ENCODE measurements at places on chromosomes 16 and 17.

- no peak for DNase-seq
Observed at GRCh38 chr16:80079072-80079471, 461.7 kb upstream of the DYNLRB2 start.

DNA sequence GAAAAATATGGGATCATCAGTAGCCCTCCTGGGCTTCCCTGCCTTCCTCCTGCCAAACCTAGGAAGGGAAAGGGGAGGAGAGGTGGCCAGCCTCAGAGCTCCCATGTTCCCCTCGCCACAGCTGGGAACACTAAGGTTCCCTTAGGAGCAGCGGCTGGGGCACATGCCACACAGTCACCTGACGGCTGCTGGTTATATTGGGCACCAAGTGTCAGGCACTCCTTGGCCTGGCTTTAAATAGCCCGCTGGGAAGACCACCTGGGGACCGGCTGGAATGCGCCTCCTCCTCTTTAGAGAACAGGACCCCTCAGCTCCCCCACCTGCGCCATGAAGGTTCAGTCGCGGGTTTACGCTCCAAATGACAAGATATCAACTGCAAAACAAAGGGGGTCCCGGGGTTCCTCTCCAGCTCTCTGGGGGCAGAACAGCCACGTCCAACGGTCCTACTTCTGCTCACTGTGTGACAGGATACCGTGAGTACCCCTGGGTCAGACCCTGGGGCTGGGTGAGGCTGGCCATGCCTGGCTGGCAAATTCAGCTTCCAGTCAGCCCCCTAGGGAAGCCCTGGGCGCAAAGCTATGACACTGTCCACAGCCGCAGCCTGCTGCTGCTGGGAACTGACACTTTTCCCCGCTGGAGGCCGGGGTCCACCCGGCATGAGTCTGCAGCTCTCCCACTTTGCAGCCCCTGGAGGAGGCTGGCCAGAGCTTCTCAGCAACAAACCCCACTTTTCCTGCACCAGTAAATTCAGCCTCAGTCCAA lies 3.3 kb downstream of the SMIM5 start:
- DNase-seq: no peak

GRCh38 chr16:1374418-1375297 lies 22.9 kb downstream of the GNPTG start:
- DNase-seq: no peak

DNA sequence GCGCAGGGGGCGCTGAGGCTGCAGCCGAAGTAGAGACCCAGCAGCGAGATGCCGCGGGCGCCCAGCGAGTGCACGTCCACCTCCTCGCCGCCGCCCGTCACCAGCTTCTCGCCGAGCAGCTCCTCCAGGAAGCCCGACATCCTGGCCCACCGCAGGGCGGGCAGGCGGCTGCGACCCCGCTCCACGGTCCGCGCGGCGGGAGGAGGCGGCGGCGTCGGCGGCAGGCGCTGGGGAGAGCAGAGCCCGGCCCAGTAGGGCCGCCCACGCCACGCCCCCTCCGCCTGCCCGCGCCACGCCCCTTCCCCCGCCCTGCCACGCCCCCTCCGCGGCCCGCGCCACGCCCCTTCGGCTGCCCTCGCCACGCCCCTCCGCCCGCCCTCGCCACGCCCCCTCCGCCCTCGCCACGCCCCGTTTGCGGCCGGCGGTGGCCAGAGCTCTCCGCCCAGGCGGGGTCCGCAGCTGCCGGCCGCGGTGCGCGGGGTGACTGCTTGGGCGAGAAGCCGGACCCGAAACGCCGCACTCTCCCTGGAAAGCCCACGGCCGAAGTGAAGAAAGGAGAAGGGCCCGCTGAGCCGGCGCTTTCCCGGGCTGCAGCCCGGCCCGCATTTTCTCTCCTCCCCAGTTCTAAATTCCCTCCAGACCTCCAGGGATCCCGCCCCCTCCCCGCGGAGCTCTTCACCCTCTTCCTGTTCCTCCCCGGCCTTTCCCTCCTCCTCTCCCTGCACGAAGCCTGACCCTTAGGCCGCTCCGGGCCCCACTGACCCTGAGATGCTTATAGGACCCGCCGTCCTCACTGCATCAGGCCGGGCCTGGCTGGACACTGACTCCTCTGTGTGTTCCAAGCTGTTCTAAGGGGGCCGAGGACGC lies at the start of gene NXN:
Gene NXN (minus strand): TSS at position 238 of the 867 bp plus-strand sequence.
- DNase-seq: no peak

DNA sequence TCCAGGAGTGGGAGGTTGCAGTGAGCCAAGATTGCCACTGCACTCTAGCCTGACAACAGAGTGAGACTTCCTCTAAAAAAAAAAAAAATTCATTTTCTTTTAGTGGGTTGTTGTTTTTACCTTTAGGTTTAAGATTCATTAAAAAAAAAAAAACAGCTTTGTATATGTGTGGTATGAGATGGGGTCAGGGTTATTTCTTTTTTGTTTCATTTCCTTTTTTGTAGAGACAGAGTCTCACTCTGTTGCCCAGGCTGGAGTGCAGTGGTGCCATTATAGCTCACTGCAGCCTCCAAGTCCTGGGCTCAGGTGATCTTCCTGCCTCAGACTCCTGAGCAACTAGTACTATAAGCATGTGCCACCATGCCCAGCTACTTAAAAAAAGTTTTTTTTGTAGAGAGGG lies 47.0 kb downstream of the BCAS3 start:
- DNase-seq: no peak

DNA sequence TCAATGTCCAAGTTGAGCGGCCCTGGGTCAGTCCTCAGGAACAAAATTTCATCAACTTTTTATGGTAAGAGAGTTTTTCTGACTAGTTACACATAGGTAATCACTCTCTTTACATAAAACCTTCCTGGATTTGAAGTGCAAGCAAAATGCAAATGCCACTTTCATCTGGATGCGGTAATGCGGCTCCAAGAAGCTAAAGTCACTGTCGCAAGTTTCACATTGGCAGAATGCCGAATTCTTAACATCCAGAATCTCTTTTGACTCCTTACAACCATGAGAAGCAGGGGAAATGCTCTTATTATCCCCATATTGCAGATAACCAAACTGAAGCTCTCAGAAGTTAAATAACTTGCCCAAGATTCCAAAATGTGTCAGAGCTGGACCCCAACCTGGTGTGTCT lies 30.0 kb downstream of the MRPS23 start:
- DNase-seq: no peak

GRCh38 chr16:29664091-29664921 lies 1.3 kb downstream of the SPN start:
- no peak for DNase-seq

DNA sequence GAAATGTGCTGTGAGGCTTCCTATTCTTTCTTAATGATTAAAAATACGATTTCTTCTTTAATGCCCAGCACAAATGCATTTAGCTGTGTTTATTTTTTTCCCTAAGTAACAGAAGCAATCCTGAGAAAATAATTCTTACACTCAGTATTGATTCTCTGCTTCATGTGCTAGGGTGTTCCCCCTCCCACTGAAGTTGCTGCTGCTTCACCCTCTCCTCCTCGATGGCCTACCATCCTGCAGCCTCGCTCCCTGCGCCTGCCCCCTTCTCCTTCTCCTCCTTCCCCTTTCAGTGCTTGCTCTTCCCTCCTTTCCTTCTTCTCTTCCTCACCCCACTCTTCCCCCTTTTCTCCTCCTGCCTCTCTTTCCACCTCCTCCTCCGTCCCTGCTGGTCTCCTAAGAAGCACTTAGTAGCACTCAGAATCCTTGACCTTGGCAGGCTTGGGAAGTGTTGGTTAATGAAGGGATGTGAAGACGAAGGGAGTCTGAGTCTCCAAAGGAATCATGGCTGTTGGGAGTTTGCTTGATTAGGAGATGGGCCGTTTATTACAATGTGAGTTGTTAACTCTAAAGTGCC lies 119.7 kb downstream of the RPTOR start:
- no peak for DNase-seq

DNA sequence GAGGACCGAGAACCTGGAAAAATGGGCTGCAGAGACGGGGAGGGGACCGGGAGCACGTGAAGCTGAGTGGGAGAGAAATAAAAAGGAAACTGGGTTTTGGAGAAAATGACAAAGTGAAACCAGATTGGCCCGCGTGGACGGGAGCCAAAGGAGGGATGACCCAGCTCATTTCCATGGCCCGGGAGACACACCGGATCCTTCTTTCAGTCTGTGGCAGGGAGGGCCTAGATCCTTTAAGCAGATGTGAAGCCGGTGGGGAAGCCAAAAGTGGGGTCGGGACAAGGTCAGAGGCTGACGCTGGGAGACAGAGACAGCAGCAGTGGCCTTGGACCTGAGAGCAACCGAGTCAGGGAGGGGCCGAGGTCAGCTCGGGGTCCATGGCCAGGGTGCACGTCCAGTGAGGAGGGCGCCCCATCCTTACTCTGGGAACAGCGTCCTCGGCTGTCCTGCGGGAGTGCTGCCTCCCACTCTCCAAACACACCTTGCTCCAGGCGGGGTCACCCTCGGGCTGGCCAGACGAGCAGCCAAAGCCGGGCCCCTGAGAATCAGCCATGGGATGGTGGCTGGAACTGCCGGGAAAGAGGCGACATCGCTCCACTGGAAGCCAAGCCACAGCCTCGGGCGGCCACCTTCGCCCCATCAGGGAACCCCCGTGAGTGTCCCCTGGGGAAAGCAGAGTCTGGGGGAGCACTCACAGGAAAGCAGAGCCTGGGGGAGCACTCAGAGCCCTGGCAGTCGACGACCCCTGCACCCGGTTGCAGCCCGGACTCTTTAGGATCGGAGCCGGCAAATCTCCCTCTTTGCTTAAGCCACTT lies 17.3 kb downstream of the CA5A start:
- DNase-seq: no peak

GRCh38 chr17:39194985-39195524 lies 2.4 kb downstream of the CACNB1 start:
- DNase-seq: no peak

DNA sequence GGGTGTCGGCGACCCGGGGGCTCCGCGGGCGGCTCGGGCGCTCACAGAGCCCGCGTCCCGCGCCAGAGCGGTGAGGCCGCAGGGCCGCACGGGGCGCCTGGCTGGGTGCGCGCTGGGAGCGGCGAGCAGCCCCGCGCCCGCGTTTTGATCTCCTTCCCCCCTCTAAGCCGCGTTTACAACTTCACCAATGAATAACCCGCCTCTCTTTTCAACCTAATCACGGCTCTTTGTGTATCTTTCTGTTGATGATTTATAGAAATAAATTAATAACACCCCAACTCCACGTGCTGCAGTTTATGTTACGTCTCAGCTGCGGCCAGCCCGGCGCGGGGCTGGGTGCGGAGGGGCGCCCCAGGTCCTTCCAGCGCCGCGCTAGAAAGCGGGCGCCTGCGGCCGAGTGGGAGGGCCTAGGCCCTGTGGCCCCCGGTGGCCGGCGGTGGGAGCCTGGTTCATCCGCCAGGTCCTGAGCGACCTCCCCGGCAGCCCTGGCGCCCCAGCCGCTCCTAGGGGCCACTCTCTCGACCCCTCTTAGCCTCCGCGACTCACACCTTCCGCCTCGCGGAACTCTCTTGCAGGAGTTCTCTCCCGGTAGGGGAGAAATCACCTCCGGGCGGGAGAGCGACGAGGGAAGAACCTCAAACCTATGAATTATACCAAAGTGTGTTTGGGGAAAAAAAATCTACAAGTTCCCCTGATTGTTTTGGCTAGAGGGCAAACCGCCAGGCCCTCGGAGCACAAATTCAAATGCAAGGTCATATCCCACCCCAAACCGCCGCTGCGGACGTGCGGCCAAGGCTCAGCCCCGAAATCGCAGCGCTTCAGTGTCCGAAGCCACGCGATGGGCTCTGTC lies 1.9 kb downstream of the HNF1B start:
- DNase-seq: no peak

- DNase-seq: no peak
Observed at GRCh38 chr17:1773696-1774181, 11.9 kb downstream of the SERPINF1 start.

- no peak for DNase-seq
Observed at GRCh38 chr16:57297856-57298255, 13.4 kb upstream of the PLLP start.
